ENCODE measurements at places on chromosomes 13 and 19.
A peak's percentile ranks its signal among the peaks of the same experiment; 100 is the strongest.

DNA sequence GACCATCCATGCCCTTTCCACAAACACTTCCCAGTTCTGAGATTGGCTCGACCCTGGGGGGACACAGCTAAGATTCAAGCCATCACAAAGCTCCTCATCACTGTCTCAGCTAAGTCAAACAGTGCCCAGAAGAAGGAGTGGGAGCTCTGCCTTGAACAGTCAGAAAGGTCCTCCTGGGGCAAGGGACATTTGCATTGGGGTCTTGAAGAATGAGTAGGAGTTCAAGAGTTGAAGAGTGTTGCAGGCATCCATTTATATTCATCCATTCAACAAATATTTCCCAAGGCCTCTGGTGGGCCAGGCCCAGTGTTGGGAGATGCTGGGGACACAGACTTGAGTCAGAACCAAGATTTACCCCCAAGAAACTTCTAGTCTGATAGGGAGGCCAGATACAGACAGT lies 6.5 kb downstream of the IGLON5 start:
- no peak for DNase-seq

DNA sequence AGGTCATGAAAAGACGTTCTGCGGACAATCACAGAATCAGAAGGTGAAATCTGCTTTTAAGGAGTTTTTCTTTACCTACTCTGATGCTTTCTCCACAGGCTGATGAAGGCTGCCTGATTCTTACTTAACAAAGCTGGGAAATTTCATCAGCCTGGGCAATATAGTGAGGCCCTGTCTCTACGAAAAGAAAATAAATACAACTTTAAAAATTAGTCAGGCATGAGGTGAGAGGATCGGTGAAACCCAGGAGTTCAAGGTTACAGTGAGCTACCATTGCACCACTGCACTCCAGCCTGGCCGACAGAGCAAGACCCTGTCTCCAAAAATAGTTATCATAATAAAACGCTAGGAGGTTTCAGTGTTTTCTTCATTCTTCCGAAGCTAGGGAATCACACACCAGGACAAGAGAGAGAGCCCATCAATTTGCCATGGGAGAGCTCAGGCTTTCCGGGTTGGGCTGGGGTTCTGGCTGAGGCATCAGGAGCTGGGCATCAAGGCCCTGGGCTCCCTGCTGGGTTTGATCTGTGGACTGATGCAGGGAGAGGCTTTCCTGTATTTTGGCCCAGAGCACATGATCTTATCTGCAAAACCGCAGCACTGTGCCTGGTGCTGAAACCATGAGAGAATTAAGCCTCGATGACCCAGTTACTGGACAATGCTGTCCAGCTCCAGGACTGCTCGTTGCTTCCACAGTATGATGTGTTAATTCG lies 25.1 kb upstream of the CEBPG start:
- DNase-seq, result no peak

- no peak for DNase-seq
Measured at GRCh38 chr19:567296-567900, 5.0 kb upstream of the BSG start.

GRCh38 chr13:80821466-80821865 lies 480.5 kb upstream of the SPRY2 start:
- DNase-seq, result no peak

- DNase-seq, result no peak
Measured at GRCh38 chr19:58056261-58056660, 2.8 kb upstream of the ZNF135 start.

GRCh38 chr13:61954092-61954491 lies 538.4 kb upstream of the PCDH20 start:
- DNase-seq, result peak; percentile 51

DNA sequence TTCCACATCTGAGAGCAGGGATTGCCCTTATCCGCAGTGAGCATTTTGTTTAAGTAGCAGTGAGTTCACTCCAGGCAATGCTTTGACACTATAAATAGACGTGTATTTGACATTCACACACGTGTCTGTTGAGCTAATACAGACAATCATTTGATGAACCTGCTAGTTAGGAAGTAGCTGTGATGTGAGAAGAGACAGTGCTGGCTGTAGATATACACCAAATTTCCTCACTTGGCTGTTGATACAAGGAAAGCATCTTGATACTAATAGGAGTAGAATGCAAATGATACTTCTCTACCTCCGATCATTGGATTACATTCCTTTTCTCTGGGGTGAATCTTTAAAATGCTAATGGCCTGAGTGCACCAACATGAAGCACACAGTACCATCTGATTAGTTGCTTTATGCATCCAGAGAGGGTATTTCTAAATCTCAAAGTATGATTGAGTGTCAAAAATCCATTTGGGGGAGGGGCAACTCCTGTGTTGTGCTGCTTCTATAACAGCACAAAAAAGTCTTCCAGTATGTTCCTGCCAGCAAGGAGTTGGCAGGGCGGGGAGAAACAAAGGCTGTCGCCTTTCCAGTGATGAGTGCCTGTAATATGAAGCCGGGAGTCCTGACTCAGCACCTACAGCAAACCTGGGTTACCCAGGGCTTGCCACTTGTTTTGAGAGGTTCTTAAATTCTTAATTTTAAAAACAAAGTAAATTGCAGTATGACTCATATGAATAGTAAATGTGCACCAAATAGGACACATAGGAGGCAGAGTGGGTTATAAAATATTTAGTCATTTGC lies 7.0 kb downstream of the CUL4A start:
- peak; percentile 25 for DNase-seq

DNA sequence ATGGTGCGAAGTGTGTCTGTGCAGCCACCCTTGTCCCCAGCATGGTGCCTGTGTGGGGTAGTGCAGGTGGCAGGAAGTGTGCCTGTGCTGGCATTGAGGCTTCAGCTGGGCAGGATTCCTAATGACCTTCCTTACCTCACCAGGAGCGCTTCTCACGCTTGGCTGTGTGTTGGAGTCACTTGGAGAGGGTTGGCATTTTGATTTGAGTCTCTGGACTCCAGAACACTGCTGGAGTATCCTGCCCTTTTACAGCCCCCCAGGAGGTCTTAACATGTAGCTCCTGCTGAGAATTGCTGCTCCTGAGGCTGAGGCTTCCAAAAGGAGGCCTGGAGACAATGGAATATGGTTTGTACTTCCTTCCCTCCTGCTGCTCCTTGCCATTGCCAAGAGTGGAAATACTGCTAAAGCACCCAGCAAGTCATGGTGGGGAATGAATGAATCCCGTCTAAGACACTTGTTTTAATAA lies 87.1 kb downstream of the ARHGEF7 start:
- no peak for DNase-seq

DNA sequence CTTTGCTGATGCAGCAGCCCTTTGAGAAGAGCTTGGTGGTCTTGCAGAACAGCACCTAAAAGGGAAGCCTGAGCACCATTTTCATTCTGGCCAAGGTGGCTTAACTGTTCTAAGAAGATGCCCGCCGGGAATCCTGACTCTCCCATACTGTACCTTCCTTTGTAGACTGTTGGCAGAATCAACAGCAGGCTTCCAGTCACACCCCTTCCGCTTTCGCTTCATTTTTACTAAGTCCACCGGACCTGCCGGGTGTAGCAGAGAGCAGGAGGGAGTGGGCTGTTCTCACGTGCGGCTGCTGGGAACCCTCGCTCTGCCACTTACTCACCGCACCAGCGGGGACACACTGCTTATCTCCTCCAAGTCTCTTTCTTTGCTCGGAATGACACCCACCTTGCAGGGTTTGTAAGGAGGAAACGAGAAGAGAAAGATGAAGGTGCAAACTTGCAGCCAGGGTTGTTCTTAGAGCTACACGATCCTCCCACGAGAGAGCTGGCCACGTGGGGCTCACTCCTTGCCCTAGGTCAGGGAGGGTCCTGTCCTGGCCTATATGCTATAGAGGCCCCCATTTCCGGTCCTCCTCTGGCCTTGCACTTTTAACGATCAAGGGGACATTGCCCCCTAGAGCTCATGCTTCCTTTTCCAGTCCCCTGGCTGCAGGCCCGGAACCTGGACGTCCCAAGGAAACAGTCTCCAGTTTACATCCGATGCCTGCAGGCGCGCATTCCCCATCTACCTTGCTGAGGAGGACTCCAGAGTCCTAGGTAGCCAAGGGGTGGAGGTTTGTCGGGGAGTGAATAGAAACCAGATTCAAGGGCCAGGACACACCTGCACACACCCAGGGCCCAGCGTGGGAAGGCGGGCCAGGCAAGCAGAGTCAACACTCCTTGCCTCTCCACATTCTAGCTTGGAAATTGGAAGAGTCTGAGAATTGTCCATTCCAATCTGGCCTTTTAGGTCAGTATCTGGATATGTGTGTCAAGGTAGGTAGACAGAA lies 453.6 kb downstream of the IRS2 start:
- no peak for DNase-seq

DNA sequence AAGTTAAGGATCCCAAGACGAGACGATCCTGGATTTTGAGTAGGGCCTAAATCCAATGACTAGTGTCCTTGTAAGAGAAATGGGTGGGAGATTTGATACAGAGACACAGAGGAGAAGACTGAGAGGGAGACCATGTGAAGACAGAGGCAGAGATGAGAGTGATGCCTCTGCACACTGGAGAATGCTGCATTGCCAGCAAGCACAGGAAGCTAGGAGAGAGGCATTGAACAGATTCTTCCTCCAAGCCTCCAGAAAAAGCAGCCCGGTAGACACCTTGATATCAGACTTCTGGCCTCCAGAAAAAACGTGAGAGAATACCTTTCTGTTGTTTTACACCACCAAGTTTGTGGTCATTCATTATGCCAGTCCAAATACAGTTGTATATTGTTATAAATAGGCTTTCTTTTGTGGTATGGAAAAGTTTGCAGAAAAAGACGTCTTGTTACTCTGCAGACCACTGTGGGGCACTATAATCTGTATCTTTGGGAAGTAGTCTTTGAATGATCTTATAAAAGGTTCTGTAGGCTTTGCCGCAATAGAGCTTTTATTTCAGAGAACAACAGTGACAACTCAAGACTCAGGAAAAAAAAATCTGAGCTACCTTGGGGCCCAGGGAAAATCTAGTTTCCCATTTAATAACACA lies 17.9 kb upstream of the RFC3 start:
- DNase-seq, result no peak

DNA sequence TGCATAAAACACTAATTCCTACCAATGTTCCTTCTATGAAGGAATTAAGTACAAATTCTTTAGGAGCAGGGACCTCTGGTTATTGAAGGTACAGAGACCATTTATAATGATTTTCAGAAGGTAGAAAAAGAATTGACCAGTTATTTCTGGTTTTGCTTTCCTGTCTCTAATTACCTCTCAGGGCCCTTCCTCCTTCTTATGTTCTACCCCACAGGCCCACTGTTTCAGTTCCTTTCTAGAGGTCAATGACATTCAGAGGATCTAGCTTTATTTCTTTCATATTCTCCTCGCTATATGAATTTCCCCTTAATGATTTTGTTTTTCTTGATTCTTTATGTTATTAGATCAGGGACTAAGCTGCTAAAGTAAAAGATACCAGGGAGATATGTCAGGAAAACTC lies 345.0 kb upstream of the SPRY2 start:
- no peak for DNase-seq

- DNase-seq, result no peak
Measured at GRCh38 chr13:94020833-94021232, 458.6 kb downstream of the DCT start.

- no peak for DNase-seq
Measured at GRCh38 chr13:90632184-90632583, 715.3 kb upstream of the MIR17HG start.

DNA sequence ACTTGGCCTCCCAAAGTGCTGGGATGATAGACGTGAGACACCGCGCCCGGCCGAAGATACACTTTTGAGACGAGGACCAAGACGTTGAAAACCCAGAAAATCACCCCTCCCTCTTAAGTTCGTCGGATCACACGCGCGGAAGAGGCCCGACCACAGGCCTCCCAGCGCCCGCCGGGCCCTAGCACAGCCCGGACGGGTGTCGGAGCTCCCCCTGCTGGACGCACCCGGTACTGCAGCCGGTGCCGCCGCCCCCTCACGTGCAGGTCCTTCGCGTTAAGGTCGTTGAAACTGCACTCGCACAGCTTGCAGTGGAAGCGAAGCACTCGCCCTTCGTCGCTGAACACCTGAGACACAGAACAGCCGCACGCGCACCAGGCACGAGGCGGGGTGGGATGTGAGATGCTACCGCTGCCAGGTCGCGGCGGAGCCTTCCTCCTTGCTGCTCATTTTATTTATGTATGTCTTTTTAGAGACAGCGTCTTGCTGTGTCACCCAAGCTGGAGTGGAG lies 35.7 kb upstream of the MATK start:
- no peak for DNase-seq

DNA sequence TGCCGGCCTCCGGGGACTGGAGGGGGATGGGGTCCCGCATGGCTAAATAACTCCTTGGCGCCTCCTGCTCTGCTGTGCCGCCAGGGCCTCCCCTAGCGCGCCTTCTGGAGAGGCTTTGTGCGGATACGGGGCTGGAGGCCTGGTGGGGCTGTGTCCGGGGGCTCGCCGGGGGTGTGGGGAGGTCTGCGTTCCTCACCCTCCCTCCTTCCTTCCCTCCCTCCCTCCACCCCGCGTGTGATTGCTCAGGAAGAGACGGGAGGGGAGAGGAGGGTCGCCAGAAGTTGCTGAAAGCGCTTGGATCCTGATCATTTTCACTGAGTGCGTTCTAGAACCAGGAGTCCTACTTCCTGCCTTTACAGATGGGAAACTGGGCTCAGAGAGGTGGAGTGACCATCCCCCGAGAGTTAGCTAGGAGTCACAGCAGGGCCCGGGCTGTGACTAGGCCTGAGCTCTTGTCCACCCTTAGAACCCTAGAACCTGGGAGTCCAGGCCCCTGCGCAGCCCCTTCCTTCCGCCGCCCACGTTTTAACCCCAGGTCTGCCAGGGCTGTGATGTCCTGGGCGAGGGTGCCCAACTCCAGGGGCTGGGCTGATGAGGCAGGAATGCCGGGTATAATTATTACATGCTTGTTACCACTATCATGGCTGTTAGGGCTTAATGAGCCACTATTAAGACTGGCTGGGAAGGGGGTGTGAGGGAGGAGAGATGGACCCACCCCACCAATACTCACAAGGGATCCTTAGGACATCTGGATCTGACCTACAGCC lies 782 bp upstream of the JUND start:
- no peak for DNase-seq

GRCh38 chr13:113997845-113998751 lies 24.2 kb upstream of the C13orf46 start:
- no peak for DNase-seq

DNA sequence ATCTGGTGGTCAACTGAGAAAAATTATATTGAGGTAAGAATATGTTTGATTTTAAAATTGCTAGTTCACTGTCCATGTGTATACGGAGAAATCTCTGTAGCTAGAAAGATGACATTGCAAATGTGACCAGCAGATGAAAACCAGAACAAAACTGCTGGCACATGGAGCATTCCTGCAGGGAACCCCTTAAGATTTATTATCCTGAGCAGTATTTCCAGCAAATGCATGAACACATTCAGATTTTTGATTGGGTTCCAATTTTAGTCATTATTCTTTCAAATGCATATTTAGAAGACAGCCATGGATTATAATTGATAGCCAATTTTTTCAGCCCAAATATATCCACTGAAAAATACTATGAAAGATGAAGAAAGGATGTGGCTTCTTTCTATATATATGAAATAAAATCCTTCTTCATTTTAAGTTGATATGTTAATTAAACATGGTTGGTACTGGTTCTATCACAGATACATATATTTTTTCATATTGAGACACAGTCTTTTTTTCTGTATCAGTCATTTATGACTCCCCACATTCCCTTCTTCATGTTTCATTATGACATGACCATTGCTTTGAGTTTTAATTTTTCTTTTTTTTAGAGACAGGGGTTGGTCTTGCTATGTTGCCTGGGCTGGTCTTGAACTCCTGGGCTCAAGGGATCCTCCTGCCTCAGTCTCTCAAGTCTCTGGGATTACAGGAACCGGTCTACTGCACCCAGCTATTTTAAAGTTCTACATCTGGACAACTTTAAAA lies 376.5 kb downstream of the KLF12 start:
- DNase-seq, result no peak
